ENCODE measurements at places on chromosomes 6 and 20.
A peak's percentile ranks its signal among the peaks of the same experiment; 100 is the strongest.

DNA sequence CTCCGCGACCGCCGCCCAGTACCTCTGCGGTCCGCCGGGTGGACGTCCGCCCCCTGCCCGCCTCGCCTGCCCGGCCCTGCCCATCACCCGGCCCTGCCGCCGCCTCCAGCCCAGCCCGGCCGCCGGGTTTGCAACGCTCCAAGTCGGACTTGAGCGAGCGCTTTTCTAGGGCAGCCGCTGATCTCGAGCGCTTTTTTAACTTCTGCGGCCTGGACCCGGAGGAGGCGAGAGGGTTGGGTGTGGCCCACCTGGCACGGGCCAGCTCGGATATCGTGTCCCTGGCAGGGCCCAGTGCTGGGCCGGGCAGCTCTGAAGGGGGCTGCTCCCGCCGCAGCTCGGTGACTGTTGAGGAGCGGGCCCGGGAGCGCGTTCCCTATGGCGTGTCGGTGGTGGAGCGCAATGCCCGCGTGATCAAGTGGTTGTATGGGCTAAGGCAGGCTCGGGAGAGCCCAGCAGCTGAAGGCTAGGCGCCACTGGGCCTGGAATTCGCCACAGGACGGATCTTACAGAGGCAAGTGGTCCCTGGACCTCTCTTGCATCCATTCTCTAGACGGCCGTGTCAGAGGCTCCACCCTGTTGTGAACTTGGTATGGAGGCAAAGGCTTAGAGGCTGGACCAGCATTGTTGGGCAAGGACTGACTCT is 11.8 kb downstream of the FAM110A start:
- no peak for DNase-seq

DNA sequence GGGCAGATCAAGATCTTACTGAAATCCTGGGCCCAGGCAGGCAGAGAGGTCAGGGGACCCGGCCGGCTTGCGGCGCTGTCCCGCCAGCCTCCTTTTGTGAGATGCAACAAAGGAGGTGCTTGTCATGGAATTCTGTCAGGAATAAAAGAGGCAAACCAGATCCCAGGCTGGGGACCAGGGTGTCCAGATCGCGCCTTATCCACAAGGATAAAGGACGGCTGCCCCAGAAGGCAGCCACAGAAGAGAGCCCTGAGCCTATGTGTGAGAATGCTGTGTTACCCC is 42.6 kb upstream of the CDH22 start:
- DNase-seq, result no peak

DNA sequence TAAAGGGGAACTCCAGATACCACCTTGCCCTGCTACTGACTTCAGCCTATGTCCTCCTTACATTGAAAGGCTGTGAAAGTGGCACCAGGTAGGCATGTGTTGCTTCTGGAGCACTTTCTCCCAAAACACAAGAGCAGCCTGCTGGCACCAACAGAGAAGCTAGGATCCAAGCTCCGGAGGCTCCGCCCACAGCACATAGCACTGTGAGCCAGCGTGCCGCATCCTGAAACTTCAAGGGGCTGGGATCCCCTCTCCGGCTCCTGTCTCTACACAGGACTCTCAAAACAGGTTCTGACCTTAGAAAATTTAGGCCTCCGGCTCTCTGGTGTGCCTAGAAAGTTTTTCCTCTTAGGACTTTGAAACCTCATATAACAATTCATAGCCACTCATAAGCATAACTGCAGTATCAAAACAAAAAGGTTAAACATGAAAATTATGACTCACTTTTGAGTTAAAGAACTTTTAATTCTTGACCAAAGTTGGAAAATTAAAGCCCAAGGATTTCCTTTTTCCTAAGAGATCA is 41.1 kb downstream of the EZR start:
- DNase-seq, result no peak

DNA sequence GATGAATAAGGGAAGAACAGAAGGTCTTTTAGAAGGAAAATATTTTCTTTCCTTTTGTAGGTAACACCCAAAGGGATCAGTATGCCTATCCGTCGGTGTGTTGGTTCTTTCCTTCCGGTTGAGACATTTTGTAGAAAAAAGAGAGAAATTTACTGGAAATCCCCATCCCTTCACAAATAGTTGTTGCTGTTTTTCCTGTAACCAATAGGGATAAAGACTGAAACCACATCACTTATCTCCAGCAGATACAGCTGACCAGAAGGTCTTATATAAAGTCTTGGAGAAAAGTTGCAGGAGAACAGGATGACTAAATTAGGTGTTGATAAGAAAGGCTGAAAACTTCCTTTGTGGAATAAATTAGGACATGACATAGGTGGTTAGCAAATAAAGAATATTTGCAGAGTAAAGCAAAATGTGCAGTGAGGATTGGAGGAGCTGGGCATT is 14.8 kb upstream of the HLA-DRB1 start:
- peak; percentile 24 for DNase-seq

GRCh38 chr6:91437315-91437729 is 850.5 kb upstream of the MAP3K7 start:
- DNase-seq, result no peak

DNA sequence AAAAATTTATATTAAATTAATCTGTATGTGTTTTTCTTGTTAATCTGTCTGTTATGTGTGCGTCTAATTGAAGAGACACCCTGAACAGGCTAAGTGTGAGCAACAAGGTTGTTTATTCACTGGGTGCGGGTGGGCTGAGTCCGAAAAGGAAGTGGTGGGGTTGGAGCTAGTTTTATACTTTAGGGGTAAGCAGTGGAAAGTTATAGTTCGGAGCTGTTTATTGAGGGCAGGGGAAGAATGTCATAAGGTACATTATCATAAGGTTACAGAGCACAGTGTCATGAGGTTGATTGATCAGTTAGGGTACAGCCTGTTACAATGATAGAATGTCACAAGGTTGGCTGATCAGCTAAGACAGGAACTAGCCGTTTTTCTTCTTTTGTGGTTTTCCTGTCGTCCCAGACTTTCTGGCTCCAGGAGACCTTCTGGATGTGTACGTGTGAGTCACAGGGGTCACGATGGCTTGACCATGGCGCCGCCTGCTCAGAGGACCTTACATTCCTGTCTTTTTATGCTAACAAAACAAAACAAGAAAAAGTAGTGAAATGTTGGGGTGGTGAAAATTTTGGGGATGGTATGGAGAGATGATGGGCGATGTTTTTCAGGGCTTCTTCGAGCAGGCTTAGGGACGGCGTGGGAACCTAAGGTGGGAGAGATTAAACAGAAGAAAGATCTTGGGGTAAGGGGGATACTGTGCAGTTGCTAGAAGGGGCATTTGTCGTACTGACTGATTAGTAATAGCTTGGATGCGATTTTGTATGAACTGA is 754.0 kb upstream of the ADGRB3 start:
- peak; percentile 68 for DNase-seq

GRCh38 chr6:169082817-169083507 is 170.7 kb downstream of the THBS2 start:
- no peak for DNase-seq

DNA sequence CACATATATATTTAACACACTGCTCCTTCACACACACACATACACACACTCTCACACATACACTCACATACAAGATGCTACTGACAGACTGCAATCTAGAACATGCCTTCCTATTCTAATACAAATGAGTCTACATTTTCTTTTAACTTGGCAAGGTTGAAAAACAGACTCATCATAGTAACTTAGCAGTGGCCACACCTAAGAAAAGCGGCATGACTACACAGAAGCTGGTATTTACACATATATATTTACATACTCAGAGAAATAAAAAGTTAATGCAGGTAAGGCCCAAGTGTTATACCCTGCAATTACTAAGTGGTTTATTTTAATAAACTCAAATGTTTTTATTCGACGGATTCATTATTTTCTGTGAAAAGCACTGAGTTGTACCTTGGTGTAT is 209.3 kb downstream of the FOXC1 start:
- DNase-seq, result no peak

GRCh38 chr6:32105433-32105832 is 3.7 kb downstream of the TNXB start:
- no peak for DNase-seq

DNA sequence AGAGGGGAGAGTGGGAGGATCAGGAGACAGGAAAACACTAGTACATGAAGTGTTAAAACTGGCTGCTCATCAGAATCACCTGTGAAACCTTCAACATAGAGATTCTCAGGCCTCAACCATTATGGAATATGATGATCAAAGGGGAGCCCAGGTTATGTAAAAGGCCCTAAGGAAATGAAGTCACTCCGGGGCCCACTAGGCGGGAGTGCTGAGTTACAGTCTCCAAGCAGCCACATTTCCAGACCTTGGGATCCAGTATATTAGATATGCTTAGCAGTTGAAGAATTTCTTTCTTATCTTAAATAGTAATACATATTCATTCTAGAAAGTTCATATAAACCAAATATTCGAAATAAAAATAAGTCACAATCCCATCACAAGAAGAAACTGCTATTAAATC is 476.3 kb downstream of the PRKN start:
- no peak for DNase-seq

GRCh38 chr20:3115190-3116107 is 30.9 kb upstream of the AVP start:
- peak; percentile 37 for DNase-seq

DNA sequence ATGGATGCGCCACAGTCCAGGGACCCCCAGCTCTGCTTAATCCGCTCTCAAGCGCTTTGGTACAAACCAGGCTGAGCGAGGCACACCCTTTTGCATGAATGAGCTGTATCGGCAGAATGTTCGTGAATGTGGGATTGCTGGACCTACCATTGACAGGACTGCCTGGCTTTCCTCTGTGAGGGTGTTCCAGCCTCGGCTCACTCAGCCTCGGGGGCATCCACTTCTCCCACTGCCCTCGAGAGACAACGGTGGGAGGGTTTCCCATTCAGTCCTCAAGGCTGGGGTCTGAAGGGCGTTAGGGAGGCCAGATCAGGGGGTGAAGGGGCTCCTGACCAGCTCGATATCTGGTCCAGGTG is 17.4 kb downstream of the MDFI start:
- peak; percentile 12 for DNase-seq

- DNase-seq, result no peak
These were observed 1.2 kb downstream of the POU5F1 start for GRCh38 chr6:31169123-31169857.

DNA sequence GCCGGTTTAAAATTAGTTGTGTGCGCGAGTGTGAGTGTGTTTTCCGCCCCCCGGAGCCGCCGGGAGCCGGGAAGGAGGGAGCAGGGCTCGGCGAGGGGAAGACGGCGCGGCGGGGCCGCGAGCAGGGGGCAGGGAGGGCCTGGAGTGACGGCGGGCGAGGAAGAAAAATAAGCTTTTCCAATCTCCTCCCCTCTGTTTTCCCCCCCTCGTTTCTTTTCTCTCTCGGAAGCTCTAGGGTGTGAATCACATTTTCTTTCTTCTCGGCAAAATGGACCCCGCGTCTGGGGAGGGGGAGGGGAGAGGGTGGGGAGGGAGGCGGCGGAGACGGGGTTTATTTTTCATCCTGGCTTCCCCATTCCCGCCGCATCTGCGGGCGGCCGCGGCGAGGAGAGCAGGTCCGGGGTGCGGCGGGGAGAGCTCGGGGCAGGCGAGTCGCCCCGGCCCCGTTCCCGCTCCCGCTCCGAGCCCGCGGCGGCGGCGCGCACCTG is 881 bp downstream of the BICRAL start:
- peak; percentile 90 for DNase-seq

DNA sequence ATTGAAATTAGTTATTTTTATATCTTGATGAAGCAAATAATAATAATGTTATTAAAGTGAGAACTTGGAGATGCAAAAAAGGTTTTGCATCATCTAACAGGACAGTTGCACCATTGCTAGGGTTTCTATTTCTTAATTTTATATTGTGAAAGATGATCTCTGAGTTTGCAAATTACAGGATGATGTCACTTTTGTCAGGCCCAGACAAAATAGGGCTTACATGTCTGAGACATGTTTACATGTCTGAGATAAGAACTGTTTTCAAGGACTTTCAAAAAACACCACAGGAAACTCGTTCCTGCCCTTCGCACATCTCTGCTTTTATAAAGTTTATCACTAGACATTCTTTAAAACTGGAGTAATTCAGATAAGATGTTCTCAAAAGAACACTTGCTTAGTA is 1075.8 kb upstream of the MANEA start:
- peak; percentile 49 for DNase-seq

DNA sequence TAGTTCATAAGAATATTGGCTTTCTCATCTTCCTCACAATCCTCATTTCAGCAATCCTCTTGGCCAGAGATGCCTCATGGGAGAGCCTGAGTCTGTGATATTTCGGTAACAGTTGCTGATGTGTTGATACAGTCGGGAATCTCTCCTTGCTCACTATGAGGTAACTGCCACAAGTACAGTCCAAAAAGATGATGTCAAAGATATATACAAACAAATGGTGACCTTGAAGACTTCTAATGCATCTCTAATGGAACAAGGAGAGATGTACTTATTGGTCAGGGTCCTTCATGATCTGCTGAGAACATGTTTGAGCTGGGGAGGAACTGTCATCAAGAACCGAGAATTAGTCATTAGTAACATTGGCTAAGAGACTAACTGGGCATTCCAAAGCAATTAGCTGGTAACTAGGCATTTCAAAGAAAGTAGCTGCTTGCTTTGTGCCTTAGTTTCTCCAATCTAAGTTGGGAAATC is 56.1 kb downstream of the FILIP1 start:
- peak; percentile 82 for DNase-seq

DNA sequence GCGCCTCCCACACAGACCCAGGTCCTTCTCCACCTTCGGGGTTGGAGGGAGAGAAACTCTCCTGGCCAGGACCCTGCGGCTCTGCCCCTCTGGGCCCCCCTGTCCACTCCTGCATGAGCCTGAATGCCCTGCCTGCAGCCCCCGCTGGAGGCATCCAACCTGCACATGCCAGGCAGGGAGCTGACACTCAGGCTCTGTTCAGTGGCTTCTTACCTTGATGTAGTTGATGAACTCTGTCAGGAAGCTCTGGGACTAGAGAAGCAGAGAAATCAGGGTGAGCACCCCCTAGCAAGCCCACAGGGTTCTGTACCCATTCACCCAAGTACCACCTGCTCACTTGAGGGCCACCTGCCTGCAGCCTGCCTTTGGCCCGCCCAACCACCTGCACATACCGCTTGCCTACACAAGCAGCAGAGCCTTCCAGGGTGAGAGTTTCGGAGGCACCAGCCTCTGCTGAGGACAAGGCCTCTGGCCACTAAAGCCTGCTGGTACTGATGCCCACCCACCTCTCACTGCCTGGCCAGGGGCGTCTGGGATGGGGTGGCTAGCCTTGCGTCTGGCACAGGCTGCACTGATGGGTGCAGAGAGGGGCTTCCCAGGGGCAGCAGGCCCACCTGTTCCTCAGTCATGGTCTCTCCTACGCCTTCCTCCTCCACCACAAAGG is 9.7 kb downstream of the DDRGK1 start:
- no peak for DNase-seq

- DNase-seq, result peak; percentile 71
These were observed 525 bp downstream of the NCOA7 start for GRCh38 chr6:125791151-125791819.

- peak; percentile 59 for DNase-seq
These were observed 155.6 kb upstream of the SNX9 start for GRCh38 chr6:157667211-157668008.

DNA sequence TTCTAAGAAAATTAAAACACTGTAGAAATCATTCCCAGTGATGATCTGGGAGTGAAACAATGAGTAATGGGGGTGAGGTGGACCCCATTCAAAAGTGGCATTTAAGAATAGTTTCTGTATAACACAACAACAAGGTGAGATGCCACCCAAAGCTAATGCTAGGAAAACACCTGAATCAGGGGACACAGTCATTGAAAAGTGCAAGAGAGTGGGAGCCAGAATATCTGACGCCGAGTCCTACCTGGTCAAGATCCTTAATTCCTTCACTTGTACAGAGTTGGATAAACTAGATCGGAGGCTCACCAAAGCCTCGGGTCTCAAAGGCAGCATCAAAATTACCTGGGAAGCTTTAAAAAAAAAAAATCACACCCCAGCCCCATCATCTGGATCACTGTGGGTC is 17.7 kb downstream of the TNFRSF21 start:
- DNase-seq, result no peak

GRCh38 chr20:57398231-57398821 is 7.1 kb downstream of the RBM38 start:
- no peak for DNase-seq

All from iris pigment epithelial cell (primary cell).